ENCODE measurements at places on chromosomes 13 and 19.

DNA sequence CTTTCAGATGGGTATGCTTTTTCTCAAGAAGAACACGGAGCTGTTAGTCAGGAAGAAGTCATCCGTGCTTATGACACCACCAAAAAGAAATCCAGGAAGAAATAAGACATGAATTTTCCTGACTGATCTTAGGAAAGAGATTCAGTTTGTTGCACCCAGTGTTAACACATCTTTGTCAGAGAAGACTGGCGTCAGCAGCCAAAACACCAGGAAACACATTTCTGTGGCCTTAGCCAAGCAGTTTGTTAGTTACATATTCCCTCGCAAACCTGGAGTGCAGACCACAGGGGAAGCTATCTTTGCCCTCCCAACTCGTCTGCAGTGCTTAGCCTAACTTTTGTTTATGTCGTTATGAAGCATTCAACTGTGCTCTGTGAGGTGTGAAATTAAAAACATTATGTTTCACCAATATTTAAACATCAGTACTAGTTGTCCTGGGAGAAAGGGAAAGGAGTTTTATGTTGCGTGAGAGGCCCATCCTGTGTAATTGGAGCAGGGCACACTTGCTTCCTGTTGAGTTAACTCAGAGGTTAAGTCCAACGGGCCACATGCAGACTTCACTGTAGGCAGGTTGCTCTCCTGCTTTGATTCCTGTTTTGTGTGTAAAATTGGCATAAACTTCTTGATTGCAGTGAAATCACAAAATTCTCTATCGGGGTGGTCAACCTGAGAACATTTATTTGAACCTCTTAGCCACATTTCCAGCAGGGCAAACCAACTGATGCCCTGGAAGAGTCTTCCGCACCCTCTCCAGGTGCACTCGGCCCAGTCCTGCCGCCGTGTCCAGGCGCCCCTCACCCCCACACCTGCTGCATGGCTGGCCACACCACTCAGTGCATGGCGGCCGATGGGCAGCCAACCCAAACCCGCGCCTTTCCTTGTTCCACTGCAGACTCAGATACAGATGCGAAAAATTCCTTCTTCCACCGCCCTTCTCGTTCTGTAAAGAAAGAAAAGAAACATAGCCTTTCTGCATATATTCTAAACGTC is 31.6 kb downstream of the SHISA2 start:
- DNase-seq, result no peak

- no peak for DNase-seq
Observed at GRCh38 chr13:100602493-100603111, 14.0 kb upstream of the GGACT start.

DNA sequence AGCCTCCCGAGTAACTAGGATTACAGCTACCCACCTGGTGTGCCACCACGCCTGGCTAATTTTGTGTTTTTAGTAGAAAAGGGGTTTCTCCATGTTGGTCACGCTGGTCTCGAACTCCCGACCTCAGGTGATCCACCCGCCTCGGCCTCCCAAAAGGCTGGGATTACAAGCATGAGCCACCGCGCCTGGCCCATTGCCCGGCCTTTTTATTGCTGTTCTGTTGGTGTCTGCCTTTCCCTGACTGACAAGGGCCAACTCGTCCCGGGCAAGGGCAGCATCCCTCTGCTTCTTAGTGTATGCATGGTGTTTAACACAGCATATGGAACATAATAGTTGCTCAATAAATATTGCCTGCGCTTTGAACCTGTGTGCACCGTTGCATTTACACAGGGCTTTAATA is 6.2 kb upstream of the RETN start:
- no peak for DNase-seq

GRCh38 chr13:65468628-65469027 is 1761.5 kb downstream of the PCDH9 start:
- no peak for DNase-seq

GRCh38 chr13:31012655-31013024 is 80.2 kb downstream of the TEX26 start:
- DNase-seq, result no peak

DNA sequence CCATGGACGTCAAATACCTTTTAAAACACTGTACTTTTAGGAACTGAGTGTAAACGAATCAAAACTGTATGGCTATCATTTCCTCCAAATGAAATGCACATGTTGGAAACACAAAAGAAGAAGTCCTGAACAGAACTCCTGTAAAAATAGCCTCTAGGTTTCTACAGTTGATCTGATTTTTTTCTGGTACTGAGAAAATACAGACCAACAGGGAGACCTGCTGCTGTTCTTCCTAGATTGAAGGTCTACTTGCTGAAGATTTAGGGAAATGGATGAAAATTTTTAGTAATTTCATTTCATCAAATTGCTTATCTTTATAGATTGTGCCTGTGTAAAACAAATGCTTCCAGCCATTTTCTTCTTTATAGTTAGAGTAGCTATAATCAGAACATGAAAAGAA is 520.4 kb downstream of the SLITRK6 start:
- DNase-seq, result no peak

GRCh38 chr13:21849323-21849722 is 178.4 kb downstream of the FGF9 start:
- no peak for DNase-seq

- no peak for DNase-seq
Observed at GRCh38 chr13:45575146-45575829, 40.3 kb downstream of the ERICH6B start.

- DNase-seq, result no peak
Observed at GRCh38 chr19:52520013-52520412, 7.5 kb upstream of the ZNF808 start.

GRCh38 chr13:97573011-97573410 is 139.0 kb downstream of the RAP2A start:
- no peak for DNase-seq

- peak; percentile 61 for DNase-seq
Observed at GRCh38 chr13:98476106-98476505, 100.8 kb downstream of the STK24 start.

GRCh38 chr13:83730674-83731073 is 151.6 kb downstream of the SLITRK1 start:
- DNase-seq, result no peak

GRCh38 chr19:9474975-9475374 is 23.4 kb downstream of the ZNF560 start:
- DNase-seq, result no peak

- DNase-seq, result no peak
Observed at GRCh38 chr19:33681081-33681680, 59.4 kb downstream of the CHST8 start.

GRCh38 chr19:4738734-4739133 is 15.1 kb upstream of the DPP9 start:
- no peak for DNase-seq

- DNase-seq, result peak; percentile 50
Observed at GRCh38 chr13:39612023-39612637, 9.1 kb upstream of the LHFPL6 start.

- DNase-seq, result peak; percentile 21
Observed at GRCh38 chr19:13621413-13621812, 115.1 kb upstream of the CACNA1A start.

DNA sequence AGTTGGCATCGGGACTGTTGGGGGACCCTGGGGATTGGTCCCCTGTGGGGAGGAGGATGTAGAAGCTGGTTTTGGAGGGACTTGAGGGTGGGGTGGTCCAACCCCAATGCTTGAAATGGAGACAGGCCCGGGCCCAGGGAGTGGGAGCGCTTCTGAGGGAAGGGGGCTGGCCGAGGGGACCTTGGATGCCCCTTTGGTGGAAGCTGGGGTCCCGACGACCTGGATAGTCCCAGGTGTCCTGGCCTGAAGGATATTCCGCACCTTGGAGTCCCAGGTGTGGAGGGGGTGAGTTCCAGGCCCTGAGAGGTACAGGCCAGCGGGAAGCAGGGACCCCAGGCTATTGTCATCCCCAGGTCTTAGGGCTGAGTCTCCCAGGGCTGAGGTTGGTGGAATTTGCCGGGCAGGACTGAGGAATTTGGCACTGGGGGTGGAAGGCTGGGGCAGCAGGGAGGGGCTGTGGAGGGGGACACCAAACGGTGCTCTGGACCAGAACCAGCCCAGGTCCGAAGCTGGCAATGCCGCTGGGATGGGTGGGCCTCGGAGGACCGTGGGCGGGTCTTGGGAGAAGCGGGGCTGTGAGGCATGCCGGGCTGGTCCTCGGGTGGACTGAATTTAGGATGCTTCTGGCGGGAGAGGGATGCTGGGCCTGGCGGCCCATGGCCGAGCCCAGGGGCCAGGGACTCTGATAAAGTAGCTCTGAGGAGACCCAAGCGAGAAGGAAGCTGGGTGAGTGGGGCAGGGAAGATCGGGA is 1.8 kb downstream of the HDGFL2 start:
- DNase-seq, result no peak

DNA sequence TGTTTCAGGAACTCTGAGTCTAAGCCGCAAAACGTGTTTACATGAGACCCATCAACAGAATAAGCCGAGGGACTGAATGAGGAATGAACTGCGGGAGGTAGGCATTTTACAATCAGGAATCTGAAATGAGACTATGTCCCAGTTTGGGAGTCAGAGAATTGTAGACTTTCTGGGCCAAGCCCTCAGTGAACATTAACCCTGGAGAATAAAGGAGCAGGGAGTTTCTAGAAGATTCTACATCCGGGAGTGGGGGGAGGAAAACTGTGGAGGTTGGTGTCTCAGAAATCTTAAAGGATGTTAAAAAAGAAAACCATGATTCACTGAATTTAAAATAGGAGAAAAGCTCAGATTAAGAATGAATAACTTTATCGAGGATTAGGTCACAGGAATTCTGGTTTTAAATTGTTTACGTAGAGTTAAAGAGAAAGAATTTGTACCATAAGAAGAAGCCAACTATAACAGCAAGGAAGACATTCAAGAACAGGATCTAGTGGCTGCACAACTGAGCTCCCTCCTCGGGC is 18.5 kb downstream of the RFX2 start:
- DNase-seq, result no peak

- DNase-seq, result no peak
Observed at GRCh38 chr13:66933994-66934393, 296.1 kb downstream of the PCDH9 start.

DNA sequence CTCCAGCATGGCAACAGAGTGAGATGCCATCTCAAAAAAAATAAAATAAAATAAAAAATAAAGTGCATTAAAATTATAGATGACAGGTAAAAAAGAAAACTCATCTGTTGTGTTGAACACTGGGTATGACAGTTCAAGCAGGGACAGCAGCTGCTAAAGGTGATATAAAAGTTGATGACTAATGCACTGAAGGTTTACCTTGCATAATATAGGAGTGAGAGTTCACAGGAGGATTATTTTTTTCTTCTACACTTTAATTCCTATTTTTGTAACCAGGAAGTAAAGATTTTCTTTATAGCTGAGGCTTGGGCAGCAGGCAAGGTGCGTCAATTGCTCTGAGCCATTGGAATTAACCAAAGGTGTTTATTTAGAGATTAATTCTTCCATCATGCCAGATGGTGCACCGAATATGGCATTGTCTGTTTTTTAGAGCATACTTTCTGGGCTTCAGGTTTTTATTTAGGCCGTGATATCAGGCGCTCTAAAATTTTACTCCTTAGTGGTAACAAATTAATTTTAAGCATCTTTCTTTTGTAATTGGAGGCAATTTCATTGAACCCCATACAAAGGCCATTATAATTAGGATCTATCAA is 337.0 kb upstream of the SLC10A2 start:
- DNase-seq, result no peak

- no peak for DNase-seq
Observed at GRCh38 chr19:1210227-1210538, 4.6 kb downstream of the STK11 start.

DNA sequence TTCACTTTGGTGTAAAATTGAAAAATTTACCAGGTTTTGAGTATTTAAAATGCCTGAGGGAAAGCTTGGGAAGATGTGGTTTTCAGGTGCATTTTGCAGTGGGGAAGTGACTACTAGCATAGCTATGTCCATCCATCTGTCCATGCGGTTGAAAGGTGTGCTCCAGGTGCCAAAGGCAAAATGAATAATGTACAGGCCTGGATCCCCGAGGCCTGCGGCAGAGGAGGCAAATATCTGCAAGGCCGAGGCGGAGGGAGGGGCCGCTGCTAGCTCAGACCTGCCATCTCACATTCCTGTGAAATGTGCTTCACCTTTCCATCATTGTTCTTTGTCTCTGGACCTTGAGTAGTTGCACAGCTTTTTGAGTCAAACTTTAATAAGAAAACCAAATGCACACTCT is 65.5 kb downstream of the ERCC5 start:
- DNase-seq, result no peak

GRCh38 chr19:7010722-7011593 is 10.3 kb downstream of the MBD3L2B start:
- no peak for DNase-seq

GRCh38 chr13:39688699-39689405 is 33.4 kb downstream of the COG6 start:
- DNase-seq, result no peak

GRCh38 chr19:44927746-44928145 is 13.3 kb downstream of the APOC1 start:
- DNase-seq, result no peak

DNA sequence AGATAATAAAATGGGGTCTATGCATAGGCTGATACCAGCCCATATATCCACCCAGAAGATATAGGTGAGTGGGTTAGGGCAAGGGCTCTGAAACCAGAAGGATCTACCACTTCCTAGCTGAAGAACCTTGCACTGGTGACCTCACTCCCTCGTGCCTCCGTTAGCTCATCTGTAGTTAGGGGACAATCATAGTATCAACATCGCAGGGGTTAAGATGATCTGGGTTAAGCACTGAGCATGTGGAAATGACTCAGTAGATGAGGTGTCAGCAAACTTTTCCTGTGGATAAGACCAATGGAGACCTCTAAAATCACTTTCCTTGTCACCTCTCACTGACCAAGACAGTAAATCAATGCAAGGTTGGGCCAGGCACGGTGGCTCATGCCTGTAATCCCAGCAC is 30.5 kb downstream of the TNFSF14 start:
- no peak for DNase-seq

- peak; percentile 82 for DNase-seq
Observed at GRCh38 chr19:11242864-11243797, 3.7 kb downstream of the ANGPTL8 start.
